CD4-positive, alpha-beta T cell treated with Interleukin-4 for 4 hours (primary cell): ENCODE measurements at places on chromosomes 4 and X.
A peak's percentile ranks its signal among the peaks of the same experiment; 100 is the strongest.

DNA sequence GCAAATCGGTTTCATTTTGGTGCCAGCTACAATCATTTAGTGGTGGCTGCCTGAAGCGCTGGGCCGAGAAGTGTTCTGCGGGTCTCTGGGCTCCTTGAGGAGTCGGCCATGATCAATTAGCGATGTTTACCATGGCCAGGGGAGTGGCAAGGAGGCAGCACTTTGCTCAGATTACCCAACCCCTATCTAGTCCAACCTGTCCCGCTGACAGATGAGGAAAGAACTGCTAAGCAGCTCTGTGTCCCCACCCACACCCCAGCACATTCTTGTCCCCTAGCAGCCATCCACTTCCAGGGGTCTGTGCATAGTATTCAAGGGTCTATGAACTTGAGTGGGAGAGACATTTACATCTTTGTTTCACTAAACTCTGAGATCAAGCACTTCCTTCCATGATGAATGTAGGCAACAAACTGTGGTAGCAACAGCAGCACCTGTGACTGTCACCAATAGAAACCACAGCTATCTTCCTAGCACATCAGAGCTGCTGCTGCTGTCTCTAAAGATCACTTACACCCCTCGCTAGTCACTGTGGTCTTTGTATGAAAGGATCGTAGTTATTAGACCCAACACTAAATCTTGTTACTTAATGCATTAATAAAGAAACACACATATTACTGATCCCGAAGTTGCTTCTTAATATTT is 331.6 kb downstream of the BCOR start:
- DNase-seq: peak; percentile 57

DNA sequence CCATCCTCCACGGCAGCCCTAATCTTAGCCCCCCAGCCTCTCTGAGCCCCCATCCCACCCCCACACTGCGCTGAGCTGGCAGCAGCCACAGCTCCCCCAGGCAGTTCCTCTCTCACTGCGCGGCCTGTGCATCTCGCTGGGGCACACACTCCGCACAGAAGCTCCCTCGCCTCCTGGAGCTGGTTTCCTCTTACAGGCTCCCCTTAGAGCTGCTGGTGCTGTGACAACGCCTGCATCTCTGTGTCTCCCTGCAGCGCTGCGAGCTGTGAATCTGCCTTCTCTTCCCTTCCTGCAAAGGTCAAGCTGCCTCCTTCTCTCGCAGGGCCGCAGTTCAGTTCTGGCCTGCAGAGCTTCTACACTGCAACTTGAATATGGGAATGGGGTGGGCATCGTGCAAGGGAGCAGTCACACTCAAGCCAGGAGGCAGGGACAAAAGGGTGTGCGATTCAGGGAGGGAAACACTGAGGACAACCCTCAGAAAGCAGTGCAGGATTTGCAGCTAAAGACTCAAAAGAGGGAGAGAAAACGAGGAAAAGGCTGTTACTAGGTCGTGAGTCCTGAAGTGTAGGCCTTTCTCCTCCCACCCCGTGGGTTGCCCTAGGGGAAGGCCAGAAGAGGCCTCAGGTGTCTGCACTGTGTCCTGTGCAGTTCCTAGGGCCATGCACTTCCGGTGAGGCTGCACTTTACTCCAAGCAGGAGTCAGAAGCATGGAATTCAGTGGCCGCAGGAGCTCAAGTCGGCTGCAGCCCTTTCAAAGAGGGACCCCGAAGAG is 87.0 kb downstream of the BCOR start:
- DNase-seq: no peak

DNA sequence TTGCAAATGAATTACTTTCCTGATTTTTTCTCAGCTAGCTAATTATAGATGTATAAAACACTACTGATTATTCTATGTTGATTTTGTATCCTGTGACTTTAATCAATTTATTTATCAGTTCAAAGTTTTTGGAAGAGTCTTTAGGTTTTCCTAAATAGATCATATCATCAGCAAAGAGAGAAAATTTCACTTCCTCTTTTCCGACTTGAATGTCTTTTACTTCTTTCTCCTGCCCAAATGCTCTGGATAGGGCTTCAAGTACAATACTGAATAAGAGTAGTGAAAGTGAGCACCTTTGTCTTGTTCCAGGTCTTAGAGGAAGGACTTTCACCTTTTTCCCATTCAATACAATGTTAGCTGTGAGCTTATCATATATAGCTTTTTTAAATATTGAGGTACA is 417.9 kb downstream of the PDGFC start:
- no peak for DNase-seq

DNA sequence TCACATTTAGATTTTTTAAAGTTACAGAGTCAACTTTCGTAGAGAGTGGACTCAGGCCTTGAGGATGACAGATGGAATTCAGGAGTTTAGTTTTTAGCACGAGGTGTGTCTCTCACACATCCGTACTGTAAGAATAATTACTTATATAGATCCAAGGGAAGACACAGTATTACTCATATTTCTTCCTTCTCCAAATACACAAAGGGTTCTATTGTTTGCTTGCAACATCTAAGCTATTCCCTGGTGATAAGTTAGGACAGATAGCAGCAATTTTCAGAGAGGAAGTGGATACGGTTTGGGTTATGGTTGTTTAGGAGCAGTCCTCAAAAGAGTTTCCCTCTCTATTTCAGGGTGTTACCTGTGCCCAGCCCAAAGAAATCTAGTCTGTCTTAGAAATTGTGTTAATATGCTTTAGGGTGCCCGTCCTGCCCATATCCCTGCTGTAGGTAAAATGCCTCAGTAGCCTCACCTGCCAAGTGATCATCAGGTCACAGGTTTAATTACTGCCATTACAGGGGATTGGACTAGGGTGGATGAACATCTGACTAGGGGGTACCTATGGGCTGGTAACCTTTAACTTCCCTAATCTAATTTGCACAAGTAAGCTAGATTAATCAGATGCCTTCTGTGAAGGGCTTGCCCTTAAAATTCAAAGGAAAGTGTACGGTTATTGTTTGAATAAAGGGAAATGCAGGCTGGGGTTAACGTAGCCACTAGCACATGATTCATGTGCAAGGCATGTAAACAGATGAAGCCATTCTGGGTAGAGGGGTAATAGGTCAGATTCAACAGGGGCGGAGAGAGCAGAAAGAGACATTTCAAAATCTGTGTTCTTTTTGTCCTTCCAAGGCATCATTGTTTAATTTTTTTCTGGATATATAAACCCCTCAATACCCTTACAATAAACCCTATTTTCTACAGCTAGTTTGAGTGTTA is 8.7 kb upstream of the PPP3CA start:
- no peak for DNase-seq

DNA sequence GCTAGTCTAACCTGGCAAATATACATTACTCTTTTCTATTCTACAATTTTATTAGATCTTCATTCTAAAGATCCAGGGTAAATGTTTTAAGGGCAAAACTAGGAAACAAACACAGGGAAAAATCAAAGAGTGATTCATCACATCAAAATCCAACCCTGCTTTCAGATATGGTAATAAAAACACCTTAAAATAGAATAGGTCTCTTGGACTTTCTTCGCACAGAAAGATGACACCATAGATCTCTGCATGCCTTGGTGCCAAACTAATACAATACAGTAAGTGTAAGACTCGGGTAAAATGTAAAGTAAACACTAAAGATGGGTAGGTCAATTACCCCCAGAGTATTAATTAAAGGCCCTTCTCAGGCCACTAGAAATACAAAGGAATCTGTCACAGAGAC is 34.2 kb downstream of the LDB2 start:
- DNase-seq: no peak

- DNase-seq: no peak
These were observed 138.6 kb downstream of the KLHL8 start for GRCh38 chr4:87081826-87082225.

DNA sequence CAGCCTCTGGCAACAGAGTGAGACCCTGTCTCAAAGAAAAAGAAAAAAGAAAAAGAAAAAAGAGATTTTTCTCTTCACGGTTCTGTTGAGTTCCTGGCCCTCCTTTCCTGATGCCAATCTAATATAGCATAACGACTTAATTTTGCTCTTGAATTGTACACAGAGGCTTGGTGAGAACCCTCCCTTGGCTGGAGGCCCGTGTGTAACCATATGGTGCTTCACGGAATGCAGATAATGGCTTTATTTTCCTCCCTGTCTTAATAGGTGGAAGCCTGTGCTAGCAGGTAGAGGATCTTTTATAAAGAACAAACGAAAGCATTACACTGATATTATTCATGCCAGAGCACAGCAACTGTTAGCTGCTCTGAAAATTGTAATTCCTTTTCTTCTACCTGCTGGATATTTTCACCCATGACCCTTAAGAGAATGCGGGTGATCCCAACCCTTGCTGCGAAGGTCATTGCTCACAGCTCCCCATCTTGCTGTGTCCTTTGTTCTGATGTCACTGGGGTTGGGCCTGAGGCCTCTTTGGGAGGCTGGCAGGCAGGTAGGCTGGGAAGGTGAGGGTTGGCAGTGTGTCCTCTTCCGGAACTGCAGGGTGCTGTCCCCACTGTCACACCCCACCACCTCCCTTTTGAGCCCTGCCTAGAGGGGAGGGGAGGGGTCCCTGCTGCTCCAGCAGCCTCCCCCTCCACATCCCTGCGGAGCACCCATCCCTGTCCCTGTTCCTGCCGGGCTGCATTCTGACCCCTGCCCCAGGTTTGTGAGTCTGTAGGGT is 83.8 kb upstream of the STOX2 start:
- DNase-seq: no peak

DNA sequence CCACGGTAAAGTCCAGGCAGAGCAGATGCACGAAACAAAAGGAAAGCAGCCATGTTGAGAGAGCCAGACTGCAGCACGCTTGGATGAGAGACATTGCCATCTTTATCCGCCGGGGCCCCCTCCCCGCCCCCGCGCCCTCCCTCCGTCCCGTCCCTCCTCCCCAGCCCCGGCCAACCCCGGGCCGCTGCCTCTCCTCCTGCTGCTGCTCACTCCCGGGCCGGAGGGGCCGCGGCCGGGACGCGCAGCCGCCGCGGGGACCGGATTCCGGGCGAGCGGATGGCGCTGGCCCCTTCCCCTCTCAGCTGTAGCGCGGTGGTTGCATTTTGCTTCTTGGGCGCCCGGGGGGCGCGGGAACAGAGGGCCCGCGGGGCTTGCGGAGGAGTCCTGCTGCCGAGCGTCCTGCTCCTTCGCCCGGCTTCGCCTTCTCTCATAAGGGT is 542 bp downstream of the RNF150 start:
- DNase-seq: no peak

DNA sequence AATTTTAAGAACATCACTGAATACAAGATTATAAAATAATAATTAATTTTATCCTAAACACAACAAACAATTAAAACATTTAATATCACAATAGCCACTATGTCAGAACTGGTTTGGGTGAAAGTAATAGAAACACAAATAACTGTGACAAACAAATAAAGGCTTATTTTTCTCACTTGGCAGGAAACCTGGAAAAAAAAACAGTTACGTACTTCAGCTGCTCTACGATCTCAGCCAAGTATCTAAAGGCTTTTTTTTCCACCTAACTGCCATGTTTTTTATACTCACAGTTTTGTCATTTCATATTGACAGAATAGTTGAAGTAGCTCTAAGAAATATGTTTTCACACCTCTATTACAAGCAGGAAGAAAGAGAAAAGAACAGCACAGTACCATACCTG is 284.8 kb upstream of the INTU start:
- no peak for DNase-seq

- no peak for DNase-seq
These were observed 196.3 kb upstream of the MAB21L2 start for GRCh38 chr4:150385606-150386005.

DNA sequence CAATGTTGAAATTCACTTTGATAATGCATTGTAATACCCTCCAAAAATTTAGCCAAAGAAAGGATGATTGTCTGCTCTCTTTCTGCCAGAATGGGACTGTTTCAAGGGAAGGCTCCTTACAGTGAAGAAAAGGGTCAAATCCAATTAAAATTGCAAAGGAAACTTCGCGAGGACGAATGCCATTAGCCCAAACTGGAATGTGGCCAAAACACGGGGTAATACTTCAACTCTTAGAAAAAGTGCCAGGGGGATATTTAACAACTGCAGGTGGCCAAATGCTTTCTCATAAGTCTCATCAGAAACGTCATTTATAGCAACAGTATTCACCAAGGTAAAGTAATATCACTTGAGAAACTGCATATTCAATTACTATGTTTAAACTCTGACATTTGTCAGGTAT is 29.0 kb downstream of the NKX3-2 start:
- DNase-seq: no peak

GRCh38 chr4:4857001-4857808 is 2.3 kb upstream of the MSX1 start:
- no peak for DNase-seq

DNA sequence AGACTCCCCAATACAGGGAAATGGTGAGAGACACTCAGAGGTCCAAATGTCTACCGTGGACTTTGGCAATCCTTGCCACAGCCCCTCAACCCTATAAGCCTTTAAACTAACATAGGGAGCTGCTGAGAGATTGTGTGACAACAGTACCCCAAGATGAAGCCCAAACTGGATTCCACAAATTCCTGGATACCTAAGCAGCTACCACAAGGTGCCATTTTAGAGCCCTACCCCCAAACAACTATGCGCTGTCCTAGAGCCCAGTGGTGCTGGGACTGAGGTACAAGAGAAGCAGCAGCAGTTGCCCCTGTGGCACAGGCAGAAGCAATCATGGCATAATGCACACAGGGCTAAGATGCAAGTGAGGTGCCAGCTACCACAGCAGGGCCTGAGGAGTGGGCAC is 2.7 kb upstream of the TMPRSS11F start:
- DNase-seq: no peak

DNA sequence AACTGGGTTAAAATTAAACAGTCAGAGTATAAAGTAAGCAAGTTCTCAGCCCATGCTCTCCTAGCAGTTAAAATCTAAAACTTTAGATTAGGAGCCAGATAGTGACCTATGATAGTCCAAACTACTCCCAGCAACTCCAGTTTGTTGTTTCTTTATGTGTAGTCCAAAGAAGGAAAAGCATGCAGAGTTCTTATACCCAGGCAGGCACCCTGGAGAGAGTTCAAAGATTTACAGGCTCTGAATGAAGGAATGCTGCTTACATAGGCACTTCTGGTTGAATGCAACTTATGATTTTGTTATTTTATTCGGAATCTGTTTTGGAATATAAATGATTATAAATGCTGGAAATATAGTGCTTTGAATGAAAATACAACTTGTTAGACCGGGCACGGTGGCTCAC is 67.2 kb downstream of the GPAT3 start:
- DNase-seq: no peak

DNA sequence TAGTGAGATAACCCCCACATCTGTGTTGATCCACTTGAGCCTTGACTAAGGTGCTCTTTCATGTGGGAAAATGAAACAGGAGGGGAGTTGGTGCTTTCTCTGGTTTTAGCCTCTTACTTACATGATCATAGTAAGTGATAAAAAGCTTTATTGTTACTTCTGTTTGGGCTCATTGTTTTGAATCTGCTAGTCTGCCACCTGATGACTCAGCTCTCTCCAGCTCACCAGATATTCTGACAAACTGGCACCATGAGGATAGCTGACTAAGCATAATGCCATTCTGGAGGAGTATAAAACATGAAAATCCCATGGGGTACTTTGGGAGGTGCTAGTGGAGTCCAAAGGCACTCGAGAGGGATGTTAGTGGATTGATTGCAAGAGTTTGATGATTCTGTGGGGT is 824.0 kb downstream of the RAPGEF2 start:
- DNase-seq: no peak
